ENCODE measurements at places on chromosomes 11 and 22. TPM values are rescaled to one million over a fixed set of nuclear protein-coding genes. Genes with fewer than 3 reads are reported as not detected.

C11orf21 gene
- not detected for total RNA-seq

PMM1 gene
- total RNA-seq, result 32.2 TPM

LMNTD2 gene
- total RNA-seq, result 2.7 TPM

CYTH4 gene
- total RNA-seq, result 0.56 TPM

TENM4 gene
- total RNA-seq, result 0.17 TPM

SLC22A8 gene
- not detected for total RNA-seq

ADORA2A gene
- 0.54 TPM for total RNA-seq

ART5 gene
- 0.43 TPM for total RNA-seq

NCAM1 gene
- not detected for total RNA-seq

OR5D16 gene
- total RNA-seq, result not detected

SMC1B gene
- total RNA-seq, result not detected

OR10G7 gene
- not detected for total RNA-seq

CREB3L1 gene
- total RNA-seq, result 3.8 TPM

GUCY1A2 gene
- 0.08 TPM for total RNA-seq

RCOR2 gene
- 1.1 TPM for total RNA-seq

THRSP gene
- total RNA-seq, result not detected

RPS6KA4 gene
- total RNA-seq, result 63.4 TPM

WNT7B gene
- 68.5 TPM for total RNA-seq

APOBEC3B gene
- 30.1 TPM for total RNA-seq

NUP98 gene
- total RNA-seq, result 74.2 TPM

POTEH gene
- not detected for total RNA-seq

OR51G2 gene
- total RNA-seq, result not detected

GRIA4 gene
- total RNA-seq, result not detected

CDC42BPG gene
- 1.5 TPM for total RNA-seq

SYVN1 gene
- total RNA-seq, result 27.8 TPM

LRRC56 gene
- total RNA-seq, result 0.54 TPM

KCNK4 gene
- total RNA-seq, result not detected

PNPLA5 gene
- not detected for total RNA-seq

XPNPEP3 gene
- total RNA-seq, result 7.6 TPM

CALCA gene
- total RNA-seq, result not detected

Data from A549 treated with Mapracorat at 1 μM for 4 hours (cell line).